Iris pigment epithelial cell (primary cell): ENCODE measurements at places on chromosomes 16 and 17.

DNA sequence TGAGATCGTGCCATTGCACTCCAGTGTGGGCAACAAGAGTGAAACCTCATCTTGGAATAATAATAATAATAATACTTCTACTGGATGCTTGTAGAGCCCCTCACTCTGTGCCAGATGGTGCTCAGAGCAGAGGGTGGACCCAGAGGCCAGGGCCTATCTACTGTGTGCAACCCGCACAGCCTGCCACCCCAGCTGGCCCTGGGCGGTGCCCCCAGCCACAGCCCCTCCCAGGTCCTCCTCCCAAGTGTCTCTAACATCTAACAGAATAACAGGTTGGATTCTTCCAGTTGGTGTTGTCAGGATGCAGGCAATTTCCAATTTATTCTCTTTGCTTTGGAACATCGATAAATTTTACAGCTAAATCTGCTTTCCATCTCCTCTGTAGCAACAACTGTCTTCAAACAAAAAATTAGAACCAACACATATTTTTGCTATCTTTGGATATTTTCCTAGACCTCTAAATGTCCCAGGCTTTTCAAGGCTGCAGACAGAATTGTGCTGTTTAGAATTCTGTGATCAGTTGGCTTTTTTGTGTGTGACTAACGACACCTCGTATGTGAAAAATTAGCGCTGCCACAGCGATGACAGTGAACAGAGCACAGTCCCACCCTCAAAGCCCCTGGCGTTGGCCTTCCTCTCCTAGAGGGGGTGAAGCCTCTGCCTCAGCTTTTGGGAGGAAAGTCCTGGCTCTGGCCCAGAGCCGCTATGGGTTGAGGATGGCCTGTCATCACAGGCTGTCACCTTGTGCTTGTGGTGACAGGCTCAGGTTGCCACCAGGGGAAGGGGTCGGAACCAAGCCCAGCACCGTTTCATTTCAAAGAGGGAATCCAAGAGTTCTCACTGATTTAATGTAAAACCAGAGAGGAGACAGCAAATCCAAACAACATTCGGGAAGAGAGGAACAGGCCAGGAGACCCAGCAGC, 7.6 kb upstream of the EVPL start:
- DNase-seq = no peak

DNA sequence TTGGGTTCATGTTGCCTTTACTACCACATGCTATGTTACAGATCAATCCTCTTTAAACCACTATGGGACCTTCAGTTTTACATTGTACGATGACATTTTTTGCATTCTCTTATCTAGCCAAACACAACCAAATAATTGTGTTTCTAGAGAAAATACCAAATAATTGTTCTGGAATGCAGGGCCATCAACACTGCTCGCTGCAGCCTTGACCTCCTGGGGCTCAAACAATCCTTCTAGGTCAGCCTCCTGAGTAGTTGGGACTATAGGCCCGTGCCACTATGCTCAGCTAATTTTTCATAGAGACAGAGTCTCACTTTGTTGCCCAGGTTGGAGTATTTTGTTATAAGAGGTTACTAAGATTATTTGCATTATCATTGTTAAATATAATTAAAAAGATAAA, 237.5 kb upstream of the PMFBP1 start:
- DNase-seq = no peak

- DNase-seq = peak; percentile 48
Observed at GRCh38 chr17:77164483-77165091, 23.8 kb downstream of the SEC14L1 start.

GRCh38 chr17:4001048-4001590, 36.9 kb upstream of the ATP2A3 start:
- DNase-seq = no peak

- no peak for DNase-seq
Observed at GRCh38 chr17:82846061-82846691, 6.4 kb upstream of the ZNF750 start.

DNA sequence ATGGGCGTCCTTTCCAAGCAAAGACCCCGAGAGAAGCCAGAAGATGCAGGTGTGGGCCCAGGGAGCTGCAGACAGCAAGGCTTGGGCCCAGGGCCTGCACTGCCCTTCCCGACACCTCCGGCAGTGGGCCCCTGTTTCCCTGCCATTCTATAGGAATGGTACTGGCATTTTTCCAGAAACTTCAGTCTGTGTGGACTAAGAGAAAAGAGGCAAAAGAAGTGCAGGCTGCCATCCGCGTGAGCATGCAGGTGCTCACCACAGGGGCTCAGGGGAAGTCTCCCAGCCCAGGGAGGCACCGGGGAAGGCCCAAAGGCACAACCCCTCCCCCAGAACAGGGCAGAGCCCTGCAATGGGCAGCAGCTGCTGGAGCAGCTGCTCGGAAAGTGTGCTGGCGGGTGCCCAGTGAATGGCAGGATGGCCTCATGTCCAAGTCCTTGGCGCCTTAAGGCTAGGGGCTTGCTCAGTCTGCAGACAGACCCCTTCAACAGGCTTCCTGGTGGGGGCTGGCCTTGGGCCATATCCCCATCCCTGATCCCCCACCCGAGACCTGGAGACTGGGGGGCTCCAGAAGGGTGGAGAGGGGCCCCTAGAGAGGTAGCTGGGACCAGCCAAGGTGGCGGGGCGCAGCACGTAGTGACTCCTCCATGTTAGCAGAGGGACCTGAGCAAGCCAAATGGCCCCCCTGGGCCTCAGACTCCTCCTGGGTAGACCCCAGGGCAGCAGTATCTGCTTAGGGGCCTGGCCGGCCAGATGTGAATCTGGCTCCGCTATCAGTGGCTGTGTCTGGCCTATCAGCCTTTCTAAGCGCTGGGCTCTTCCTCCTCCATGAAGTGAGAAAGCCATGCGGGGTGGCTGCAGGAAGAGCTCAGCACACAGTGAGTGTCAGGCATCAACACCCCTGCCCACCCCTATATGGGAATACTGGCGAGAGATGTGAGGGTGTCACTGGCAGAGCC, 6.7 kb upstream of the TPPP3 start:
- DNase-seq = no peak

GRCh38 chr17:1217089-1217385, 37.3 kb upstream of the ABR start:
- DNase-seq = no peak

DNA sequence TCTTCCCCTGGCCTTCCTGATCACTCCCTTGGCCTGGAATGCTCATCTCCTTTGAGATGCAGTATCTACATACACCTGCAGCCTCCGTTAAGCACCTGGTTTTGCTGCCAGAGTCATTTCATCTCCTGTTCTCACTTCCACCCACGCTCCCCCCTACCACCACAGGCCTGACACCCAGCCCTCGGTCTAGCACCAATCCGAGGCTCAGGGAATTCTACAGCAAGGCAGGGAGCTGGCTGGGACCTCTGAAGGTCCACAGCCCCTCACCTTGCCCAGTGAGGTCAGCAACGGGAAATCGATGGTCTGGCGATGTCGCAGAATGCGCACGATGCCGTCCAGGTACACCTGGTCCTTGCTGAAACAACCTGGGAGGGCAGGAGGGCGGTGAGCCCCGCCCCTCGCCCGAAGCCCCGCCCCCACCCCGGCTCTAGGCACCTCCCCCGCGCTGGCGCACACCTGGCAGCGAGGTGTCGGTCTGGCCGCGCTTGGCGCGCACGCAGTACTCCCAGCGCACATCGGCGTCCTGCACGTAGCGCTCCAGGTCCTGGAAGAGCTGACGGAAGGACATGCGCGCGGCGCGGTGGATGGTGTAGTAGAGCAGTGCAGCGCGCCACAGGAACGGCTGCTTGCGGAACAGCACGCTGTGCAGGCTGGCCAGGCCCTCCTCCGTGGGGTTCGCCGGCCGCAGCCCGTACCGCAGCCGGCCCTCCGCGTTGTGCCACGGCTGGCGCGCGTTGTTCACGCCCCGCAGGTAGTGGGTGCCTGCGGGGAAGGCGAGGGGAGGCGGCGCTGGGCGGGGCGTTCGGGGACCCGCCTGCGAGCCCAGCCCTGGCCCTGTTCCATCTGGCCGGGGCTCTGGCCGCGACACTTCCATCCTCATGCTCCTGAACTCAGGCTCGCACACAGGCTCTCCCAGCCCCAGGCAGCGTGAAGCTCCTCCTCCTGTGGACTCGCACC, 5.7 kb downstream of the MATCAP1 start:
- DNase-seq = peak; percentile 72

- no peak for DNase-seq
Observed at GRCh38 chr16:5059386-5060072, 6.2 kb downstream of the C16orf89 start.
